ENCODE measurements at places on chromosomes 6 and 20. TPM values are rescaled to one million over a fixed set of nuclear protein-coding genes. Genes with fewer than 3 reads are reported as not detected.

DNA sequence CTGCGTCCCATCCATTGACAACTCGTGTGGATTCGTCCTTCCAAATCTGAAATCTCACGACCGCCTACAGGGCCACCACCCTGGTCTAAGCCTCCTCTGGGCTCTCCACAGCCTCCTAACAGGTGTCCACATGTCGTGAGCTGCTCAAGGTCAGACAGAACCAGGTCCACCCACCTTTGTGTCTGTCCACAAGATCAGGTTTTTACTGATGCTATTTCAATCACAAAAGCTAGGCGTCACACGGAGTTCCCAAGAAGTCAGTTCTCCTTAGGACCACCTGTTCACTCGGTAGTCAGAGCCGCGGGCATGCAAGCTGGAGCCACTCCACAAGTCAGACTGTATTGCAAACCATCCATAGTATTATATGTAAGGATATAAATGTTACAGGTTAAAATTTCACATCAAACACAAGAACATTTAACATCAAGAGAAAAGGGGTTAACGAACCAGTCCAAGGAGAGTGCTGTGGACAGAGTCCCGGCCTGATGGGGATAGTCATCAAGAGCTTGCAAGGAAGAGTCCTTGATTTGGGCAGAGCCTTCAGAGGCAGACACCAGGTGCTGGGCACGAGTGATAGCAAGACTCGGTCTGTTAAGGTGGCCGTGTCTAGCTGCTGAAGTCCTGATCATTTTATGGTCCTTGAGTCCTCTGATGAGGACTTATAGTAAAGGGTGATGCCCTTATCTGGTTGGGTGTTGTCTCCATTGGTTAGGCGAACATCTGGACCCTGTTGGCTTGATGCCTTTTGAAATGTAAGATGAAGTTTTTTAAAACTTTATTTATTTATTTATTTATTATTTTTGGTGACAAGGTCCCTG is 731 bp upstream of the DNPH1 start:
- H3K4me3 ChIP-seq: peak overlapping the region; percentile 69
- H3K4me1 ChIP-seq: peaks cover 10% of the 10 kb centered on the region
- no peak overlapping the region for H3K27ac ChIP-seq

DNA sequence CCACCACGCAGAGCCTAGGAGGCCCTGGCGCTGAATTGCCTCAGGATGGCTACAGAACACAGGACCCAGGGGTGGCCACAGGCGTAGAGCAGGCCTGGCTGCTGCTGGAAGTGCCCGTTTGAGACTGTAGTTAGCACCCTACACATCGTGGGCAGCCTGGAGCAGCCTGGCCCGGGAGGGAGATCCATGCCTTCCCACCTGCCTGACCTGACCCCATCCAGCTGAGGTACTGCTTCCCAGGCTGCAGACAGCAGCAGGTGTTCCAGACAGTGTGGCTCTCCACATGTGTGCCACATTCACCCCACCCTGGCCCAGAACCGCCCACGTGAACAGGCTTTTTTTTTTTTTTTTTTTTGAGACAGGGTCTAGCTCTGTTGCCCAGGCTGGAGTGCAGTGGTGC is 20.9 kb upstream of the MAP1LC3A start:
- H3K27ac ChIP-seq: no peak overlapping the region
- H3K4me3 ChIP-seq: no peak overlapping the region
- H3K4me1 ChIP-seq: no peaks in the 10 kb centered on the region

DNA sequence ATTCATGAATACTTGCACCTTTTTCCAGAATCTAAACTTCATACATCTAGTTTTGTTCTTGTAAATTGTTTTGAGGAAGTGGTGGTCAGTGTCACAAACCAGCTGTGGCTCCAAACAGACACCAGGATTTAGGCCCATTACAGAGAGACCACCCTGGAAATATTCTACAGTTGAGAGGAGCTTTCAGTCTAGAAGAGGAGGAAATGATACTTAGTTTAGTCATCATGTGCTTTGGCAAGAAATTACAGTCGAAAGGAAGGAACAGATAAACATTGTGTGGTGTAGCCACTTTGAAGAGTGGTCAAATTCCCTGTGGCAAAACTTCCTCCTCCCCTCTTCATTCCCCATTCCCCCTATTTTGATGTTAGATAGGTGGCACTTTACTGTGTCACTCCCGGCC is 15.7 kb downstream of the DCBLD1 start:
- peak overlapping the region; percentile 17 for H3K4me3 ChIP-seq
- peak; percentile 81 for DNase-seq
- H3K36me3 ChIP-seq: no peaks in the 10 kb centered on the region
- H3K27ac ChIP-seq: peak overlapping the region; percentile 60

DNA sequence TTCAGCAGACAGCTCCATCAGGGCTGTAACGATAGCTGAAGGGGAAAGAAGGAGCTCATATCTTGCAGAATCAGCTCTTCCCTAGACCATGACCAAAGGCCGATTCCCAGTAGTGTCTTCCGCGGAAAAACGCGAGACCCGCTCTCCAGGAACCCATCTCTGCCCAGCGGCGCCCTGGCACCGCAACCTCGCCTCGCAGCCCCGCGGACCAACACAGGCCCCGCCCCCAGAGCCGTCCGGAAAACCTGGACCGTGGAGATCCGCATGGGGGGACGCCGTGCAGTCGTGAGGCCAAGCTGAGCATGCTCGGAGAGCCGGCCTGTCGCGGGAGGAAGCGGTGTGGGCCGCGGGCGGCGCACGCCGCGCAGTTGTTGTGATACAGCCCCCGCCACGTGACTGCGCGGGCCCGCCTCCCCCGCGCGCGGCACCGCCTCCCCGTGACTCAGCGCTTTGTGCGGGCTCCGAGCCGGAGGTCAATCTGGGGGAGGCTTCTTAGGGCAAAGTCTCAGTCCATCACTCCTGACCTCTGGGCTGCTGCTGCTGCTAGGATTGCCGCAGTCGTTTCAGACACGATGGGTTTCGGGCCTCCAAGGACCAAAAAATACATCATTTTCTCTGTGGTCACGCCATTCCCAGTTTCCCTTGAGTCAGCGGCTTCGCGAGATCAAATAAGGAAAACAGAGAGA is 3.1 kb upstream of the GCLC start:
- H3K27ac ChIP-seq: peak overlapping the region; percentile 76
- H3K36me3 ChIP-seq: no peaks in the 10 kb centered on the region
- H3K4me1 ChIP-seq: peaks cover 31% of the 10 kb centered on the region
- peak; percentile 97 for DNase-seq
- H3K4me3 ChIP-seq: peak overlapping the region; percentile 67

GRCh38 chr6:52390361-52390727 is 28.4 kb downstream of the PAQR8 start:
- peak overlapping the region; percentile 81 for H3K27ac ChIP-seq
- peaks cover 33% of the 10 kb centered on the region for H3K4me1 ChIP-seq

DNA sequence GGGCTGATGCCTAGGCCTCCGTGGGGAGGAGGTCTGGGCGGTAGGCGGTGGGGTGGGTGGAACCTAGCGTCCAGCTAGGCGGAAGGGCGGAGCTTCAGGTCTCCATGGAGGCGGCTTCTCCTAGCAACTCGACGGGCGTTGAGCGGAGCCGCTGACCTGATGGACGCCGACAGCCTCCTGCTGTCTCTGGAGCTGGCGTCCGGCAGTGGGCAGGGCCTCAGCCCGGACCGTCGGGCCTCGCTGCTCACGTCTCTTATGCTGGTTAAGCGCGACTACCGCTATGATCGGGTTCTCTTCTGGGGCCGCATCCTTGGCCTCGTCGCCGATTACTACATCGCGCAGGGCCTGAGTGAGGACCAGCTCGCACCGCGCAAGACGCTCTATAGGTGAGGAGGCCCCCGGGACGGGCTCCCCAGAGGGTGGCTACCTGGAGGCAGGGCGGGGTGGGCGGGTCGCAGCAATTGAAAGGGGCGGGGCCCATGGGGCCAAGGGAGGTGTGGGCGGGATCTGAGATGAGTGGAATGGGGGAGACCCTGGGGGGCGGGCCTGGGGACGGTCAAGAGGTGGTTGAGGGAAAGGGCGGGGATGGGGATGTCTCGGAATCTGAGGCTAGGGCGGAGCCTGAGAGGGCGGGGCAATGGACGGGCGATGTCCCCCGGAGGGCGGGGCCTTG is at the start of gene RSPH9:
RSPH9 (plus strand) TSS at position 97 of the 673 bp plus-strand sequence; CDS start at position 160, 63 bp downstream.
- no peaks in the 10 kb centered on the region for H3K4me1 ChIP-seq
- H3K27ac ChIP-seq: no peak within 1 kb of the TSS
- H3K27me3 ChIP-seq: no peaks in the 10 kb centered on the region
- DNase-seq: no peak
- H3K36me3 ChIP-seq: peaks cover 21% of the 10 kb centered on the region
- no peak within 1 kb of the TSS for H3K4me3 ChIP-seq

GRCh38 chr6:115460913-115461312 is 599.8 kb downstream of the FRK start:
- H3K4me3 ChIP-seq: no peak overlapping the region
- no peaks in the 10 kb centered on the region for H3K4me1 ChIP-seq
- no peak overlapping the region for H3K27ac ChIP-seq
- DNase-seq: no peak

DNA sequence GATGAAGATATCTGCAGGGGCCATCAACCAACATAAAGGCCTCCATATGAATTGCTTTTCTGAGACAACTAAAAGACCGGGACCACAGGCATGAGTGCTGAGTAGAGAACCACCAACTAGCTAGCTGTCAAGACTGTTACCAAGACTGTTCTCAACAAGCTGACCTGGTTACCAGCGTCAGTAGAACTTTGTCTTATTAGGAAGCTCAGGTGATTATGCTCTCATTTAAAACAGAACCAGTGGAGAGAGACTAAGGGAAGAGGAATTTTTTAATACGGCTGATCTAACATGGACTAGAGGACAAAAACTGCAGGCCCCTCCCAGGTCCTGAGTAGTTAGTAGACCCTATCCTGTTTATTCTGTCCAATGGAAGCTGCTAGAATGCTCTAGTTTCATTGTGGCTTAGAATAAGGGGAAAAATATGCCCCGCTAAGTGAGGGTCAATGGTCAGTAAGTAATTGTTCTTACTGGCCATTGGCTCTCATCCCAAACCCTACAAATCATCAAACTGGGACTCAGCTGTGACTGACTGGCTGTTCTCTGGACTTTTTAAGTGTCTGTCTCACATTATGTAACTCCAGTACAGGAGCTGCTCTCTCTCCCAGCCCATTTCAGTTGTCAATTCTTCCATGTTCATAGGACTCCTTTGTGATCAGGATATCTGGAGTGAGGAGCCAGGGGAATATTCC is 3.8 kb upstream of the DYNLRB1 start:
- peaks cover 16% of the 10 kb centered on the region for H3K4me1 ChIP-seq
- H3K27ac ChIP-seq: peak overlapping the region; percentile 33
- no peak overlapping the region for H3K4me3 ChIP-seq
- DNase-seq: no peak
- peaks cover 20% of the 10 kb centered on the region for H3K36me3 ChIP-seq
- H3K27me3 ChIP-seq: no peaks in the 10 kb centered on the region

DPPA5 gene
- total RNA-seq: not detected

Measured in PC-3 (cell line).